Activated CD4-positive, alpha-beta T cell treated with anti-CD3 and anti-CD28 coated beads, Interleukin-2, Interleukin-4, amounts not matched to agents 100 ng/mL and 50 ng/mL, durations not matched to agents 16 hours and 8 hours (primary cell): ENCODE measurements at places on chromosomes 11 and 22.
A peak's percentile ranks its signal among the peaks of the same experiment; 100 is the strongest.

GRCh38 chr22:22098457-22099193 lies 116.0 kb upstream of the TOP3B start:
- DNase-seq = no peak

- peak; percentile 24 for DNase-seq
Measured at GRCh38 chr22:31343235-31344191, 2.6 kb downstream of the PATZ1 start.

DNA sequence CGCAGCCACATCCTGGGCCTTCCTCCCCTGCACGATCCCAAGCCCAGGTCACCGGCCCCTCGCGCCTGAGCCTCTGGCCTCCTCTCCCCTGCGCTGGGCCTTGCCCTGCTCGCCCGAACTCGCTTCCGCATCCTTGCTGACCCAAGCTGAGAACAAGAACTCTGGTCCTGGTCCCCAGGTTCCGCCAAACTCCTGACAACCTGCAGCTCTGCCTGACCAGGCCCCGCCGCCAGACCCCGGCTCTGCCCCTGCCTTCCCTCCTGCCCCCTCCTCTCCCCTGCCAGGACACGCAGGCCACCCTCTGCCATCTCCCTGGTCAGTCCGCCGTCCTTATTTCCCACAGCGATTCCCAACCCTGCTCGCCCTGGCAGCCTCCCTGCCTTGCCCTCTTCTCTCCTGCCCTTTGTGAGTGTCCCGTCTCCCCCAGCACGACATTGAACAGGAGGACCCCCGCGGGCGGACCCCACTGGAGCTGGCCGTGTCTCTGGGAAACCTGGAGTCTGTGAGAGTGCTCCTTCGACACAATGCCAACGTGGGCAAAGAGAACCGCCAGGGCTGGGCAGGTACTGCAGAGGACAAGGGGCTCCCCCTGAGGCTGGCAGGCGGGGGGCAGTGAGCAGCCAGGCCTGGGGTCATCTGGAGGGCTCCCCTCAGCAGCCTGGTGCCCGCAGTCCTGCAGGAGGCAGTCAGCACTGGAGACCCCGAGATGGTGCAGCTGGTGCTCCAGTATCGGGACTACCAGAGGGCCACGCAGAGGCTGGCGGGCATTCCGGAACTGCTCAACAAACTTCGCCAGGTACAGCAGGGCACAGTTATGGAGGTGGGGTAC lies 762 bp downstream of the ANKRD13D start:
- DNase-seq = no peak

GRCh38 chr11:72373163-72373562 lies 61.2 kb downstream of the CLPB start:
- no peak for DNase-seq

GRCh38 chr11:30422447-30423278 lies 99.8 kb downstream of the ARL14EP start:
- DNase-seq = no peak

DNA sequence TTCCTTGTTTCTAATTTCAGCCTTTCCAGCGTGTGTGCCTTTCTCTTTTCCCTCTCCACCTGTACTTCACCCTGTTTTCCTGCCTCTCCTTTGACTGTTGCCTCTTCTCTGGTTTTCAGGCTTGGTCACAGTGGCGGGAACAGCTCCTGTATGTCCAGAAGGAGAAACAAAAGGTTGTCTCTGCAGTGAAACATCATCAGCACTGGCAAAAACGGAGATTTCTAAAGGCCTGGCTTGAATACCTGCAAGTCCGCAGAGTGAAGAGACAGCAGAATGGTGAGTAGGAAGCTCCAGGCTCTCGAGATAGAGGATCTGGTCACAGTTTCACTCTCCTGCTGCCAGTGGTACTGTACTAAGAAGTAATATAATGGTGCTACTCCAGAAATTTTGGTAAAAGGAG lies 76.6 kb downstream of the SFI1 start:
- DNase-seq = no peak
